Vagina (tissue), 2 donors: ENCODE measurements at places on chromosomes 1 and 21.

DNA sequence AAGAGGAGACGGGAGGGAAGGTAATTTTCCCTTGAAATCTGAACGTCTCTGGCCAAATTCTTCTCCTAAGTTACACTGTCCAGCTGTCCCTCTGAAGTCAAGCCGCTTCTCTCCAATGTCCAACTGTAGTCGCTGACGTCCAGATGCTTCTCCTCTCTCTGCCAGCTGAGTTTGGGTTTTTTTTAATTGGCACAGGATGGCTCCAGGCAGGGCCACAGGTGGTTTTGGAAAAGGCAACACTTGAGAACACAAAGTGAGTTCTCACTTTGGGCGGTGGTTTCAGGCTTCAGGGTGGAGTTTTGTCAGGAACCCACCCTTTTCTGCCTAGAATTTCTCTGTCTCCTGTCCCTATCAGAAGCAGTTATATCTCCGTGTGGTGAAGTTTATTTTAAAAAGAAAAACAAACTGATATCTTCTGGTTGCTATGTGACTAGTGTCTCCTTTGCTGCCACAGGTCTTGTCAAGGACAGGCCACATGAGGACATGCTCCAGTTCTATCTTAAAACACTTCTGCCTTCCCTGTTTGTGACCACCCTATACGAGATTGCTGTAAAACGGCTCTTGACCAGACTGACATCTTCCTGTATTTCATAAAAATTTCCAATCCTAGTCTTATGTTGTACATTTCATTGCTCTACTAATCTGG, 472.3 kb upstream of the ADGRL4 start:
- H3K4me1 ChIP-seq = no peaks in the 10 kb centered on the region
- H3K27ac ChIP-seq = no peak overlapping the region
- no peak overlapping the region for H3K4me3 ChIP-seq
- no peak for DNase-seq
- H3K27me3 ChIP-seq = no peaks in the 10 kb centered on the region
- no peaks in the 10 kb centered on the region for H3K36me3 ChIP-seq

DNA sequence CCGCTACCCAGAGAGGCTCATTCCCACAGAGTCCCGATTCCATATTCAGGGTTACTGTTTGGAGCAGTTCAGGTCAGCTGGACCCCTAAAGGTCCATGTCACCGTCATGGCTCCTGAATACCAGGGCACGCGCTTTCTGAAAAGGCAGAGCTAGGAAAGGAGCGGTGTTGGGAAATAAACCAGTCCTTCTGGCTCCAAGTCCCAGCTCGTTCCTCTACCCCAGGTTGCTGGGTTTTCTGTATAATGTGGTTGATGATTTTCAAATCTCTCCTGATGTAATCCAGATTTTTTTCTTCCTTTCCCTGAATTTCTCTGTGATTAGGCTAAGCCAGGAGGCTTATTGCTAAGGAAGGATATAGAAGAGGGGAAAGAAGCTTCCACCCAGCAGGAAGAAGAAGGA, 14.0 kb upstream of the PKP1 start:
- H3K27me3 ChIP-seq = no peaks in the 10 kb centered on the region
- no peak overlapping the region for H3K4me3 ChIP-seq
- no peaks in the 10 kb centered on the region for H3K36me3 ChIP-seq

DNA sequence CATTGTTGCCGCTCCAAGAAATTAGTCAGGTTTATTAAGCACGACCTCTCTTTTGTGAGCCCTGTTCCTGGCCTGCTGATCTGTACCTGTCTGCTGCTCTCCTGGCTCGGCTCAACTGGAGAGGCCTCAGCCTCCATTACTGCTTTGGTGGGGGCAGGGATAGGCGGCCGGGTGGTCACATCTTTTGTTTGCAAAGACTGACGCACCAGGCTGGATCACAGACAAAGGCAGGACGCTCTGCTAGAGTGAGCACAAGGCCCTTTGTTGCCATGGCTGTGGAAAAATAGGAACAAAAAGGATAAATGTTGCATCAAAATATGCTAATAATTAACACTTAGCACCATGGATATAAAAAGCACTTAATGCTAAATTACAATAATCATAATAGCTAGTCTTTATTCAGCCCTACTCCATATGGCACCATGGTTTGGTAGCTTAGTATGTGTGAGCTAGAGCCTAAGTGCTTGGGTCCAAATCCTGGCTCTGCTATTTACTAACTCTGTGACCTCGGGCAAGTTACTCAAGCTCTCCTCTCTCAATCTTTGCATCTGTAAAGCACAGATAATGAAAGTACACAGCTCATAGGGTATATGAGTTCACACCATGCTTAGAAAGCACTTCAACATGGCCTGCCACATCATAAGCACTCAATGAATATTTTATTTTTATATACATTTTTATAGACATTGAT, 28.9 kb upstream of the HPDL start:
- no peak overlapping the region for H3K4me3 ChIP-seq
- peaks cover 2% of the 10 kb centered on the region for H3K4me1 ChIP-seq
- no peaks in the 10 kb centered on the region for H3K27me3 ChIP-seq
- DNase-seq = no peak

GRCh38 chr1:245582026-245582425, 427.2 kb downstream of the KIF26B start:
- no peaks in the 10 kb centered on the region for H3K36me3 ChIP-seq
- no peak overlapping the region for H3K27ac ChIP-seq
- H3K4me3 ChIP-seq = no peak overlapping the region
- H3K4me1 ChIP-seq = no peaks in the 10 kb centered on the region

- no peaks in the 10 kb centered on the region for H3K36me3 ChIP-seq
- no peak overlapping the region for H3K4me3 ChIP-seq
- no peaks in the 10 kb centered on the region for H3K27me3 ChIP-seq
- no peak for DNase-seq
- H3K4me1 ChIP-seq = no peaks in the 10 kb centered on the region
- H3K27ac ChIP-seq = no peak overlapping the region
These were observed 309.4 kb downstream of the BRINP3 start for GRCh38 chr1:190168116-190168892.

DNA sequence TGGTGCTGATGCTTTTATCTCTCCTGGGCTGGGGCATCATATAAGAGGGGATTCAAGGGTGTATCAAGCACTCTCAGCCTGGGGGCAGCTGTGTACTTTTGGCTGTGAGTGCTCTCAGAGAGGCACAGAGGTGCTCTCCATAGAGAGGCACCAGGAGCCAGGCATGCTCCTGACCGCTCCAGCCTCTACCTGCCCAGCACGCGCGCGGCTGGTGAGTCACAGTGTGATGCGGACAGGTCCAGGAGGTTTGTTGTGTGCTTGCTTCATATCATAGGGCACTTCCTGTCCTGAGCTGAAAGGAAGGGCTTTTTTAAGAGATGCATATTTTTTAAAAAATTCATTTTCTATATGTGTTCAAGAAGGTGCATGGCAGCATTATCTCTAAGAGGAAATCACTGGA, 93.6 kb upstream of the BCAR3 start:
- H3K36me3 ChIP-seq = no peaks in the 10 kb centered on the region
- H3K4me3 ChIP-seq = no peak overlapping the region
- H3K4me1 ChIP-seq = no peaks in the 10 kb centered on the region
- no peak for DNase-seq
- H3K27me3 ChIP-seq = no peaks in the 10 kb centered on the region

GRCh38 chr21:31560479-31560878, 99.0 kb upstream of the SOD1 start:
- H3K36me3 ChIP-seq = no peaks in the 10 kb centered on the region
- H3K4me1 ChIP-seq = peaks cover 24% of the 10 kb centered on the region
- H3K27ac ChIP-seq = no peak overlapping the region
- H3K4me3 ChIP-seq = no peak overlapping the region

DNA sequence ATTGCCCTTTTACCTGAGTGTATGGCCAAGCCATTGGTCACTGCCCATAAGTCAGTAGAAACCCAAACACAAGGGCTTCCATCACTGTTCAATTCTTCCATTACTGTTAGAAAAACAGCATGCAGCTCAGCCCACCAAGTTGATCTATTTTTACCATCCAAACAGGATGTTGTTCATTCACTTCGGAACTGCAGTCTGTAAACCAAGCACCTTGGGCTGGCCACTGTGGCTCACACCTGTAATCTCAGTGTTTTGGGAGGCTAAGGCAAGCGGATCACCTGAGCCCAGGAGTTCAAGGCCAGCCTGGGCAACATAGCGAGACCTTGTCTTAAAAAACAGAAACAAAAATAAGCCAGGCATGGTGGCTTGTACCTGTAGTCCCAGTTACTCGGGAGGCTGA, 8.7 kb upstream of the MFSD2A start:
- H3K27me3 ChIP-seq = no peaks in the 10 kb centered on the region
- DNase-seq = no peak
- no peak overlapping the region for H3K27ac ChIP-seq
- no peaks in the 10 kb centered on the region for H3K36me3 ChIP-seq

DNA sequence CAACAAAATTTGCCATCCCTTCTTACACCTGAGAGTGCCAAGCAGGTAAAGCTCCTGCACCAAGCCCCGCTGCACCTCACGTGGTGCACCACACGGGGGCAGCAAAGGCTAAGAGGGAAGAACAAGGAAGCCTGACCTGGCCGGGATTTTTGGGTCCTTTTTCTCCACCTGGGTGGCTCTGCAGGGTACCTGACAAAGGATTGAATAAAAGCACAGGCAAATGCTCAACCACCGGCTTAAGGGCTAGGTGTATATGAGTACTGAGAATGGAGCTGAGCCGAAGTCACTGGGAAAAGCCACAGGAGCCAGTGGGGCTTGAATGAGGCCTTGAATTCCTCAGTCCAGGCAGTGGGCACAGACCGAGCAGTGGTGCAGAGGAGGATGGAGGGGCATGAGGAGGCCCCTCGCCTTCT, 36.4 kb downstream of the ZNF697 start:
- no peaks in the 10 kb centered on the region for H3K27me3 ChIP-seq
- no peak for DNase-seq
- H3K36me3 ChIP-seq = no peaks in the 10 kb centered on the region
- H3K4me1 ChIP-seq = peaks cover 5% of the 10 kb centered on the region

GRCh38 chr1:238606896-238607295, 716.2 kb upstream of the ZP4 start:
- DNase-seq = no peak
- H3K4me1 ChIP-seq = no peaks in the 10 kb centered on the region
- H3K4me3 ChIP-seq = no peak overlapping the region
- H3K27ac ChIP-seq = no peak overlapping the region

DNA sequence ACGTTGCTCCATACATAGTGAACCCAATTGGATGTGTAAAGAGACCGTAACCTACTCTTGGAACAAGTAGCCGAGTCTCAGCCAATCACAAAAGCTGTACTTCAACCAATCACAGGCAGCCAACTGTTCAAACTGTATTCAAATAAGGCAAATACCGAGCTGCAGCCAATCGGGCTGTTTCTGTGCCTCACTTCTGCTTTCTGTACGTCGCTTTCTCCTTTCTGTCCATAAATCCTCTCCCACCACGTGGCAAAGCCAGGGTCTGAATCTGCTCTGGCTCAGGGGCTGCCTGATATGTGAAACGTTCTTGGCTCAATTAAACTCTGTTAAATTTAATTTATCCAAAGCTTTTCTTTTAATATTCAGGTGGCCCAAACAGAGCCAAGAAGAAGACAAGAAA, 210.3 kb downstream of the URB2 start:
- H3K27me3 ChIP-seq = no peaks in the 10 kb centered on the region
- H3K36me3 ChIP-seq = no peaks in the 10 kb centered on the region
- H3K4me3 ChIP-seq = no peak overlapping the region
- H3K27ac ChIP-seq = no peak overlapping the region
- H3K4me1 ChIP-seq = no peaks in the 10 kb centered on the region

- no peaks in the 10 kb centered on the region for H3K27me3 ChIP-seq
- no peaks in the 10 kb centered on the region for H3K36me3 ChIP-seq
- peak overlapping the region; percentile 25 for H3K4me3 ChIP-seq
- peaks cover 15% of the 10 kb centered on the region for H3K4me1 ChIP-seq
These were observed 38.6 kb upstream of the ETS2 start for GRCh38 chr21:38766987-38767722.
